ENCODE measurements at places on chromosomes 5 and 9. TPM values are rescaled to one million over a fixed set of nuclear protein-coding genes. Genes with fewer than 3 reads are reported as not detected.

Gene C9
- 128 TPM for total RNA-seq

Gene HSD17B3
- total RNA-seq: 1.1 TPM

Gene FABP6
- total RNA-seq: not detected

Gene PCBD2
- 8.3 TPM for total RNA-seq

Gene NSG2
- 0.14 TPM for total RNA-seq

Gene PCDHB16
- total RNA-seq: 0.17 TPM

Gene SPATA31A6
- not detected for total RNA-seq

Gene ZBED3
- total RNA-seq: 2.1 TPM

Measured in liver (tissue), 10 donors.